ENCODE measurements at places on chromosomes 3 and 15.

GRCh38 chr3:156291272-156292123, 171.1 kb downstream of the KCNAB1 start:
- peak; percentile 85 for DNase-seq

- DNase-seq: no peak
Measured at GRCh38 chr15:88994286-88994685, 81.1 kb upstream of the MFGE8 start.

- DNase-seq: no peak
Measured at GRCh38 chr3:27290760-27291159, 78.4 kb downstream of the NEK10 start.

GRCh38 chr3:158763421-158763820, 31.2 kb upstream of the RARRES1 start:
- DNase-seq: no peak

DNA sequence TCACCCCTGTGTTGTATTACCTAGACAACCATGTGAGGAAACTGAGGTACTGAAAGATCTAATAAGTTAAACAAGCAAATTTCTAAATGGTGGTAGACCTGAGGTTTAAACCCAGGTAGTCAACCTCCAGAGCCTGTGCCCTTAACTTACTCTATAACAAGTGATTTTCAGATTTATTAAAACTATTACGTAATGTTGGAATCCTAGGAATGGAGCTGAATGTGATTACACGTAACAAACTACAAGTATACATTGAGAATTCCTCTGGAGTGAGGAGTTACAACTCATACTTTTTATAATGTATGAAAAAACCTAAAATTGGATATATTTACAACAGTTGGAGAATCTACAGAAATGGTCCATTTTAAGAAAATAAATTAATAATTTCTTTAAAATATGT, 18.0 kb downstream of the FAM98B start:
- no peak for DNase-seq

GRCh38 chr3:14452740-14453710, 50.6 kb downstream of the SLC6A6 start:
- no peak for DNase-seq

- DNase-seq: peak; percentile 74
Measured at GRCh38 chr3:105362021-105362665, 4.6 kb upstream of the ALCAM start.

DNA sequence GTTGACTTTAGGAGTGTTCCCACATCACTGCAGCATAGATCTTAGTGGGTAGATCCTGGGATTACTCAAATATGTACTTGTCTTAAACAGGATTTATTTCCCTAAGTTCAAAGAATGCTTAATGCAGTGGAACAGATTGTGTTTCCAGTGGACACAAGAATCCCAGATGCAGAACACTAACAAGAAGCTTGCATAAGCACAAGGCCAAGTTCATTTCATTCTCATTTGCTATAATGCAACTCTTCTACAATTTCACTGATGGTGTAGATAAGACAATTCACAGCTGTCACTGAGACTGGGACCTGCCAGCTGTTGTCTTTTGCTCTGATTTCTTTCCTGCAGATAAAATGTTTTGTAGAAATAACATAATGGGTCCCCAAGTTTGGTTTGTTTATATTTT, 225.6 kb downstream of the NFKBIZ start:
- no peak for DNase-seq

GRCh38 chr15:38411902-38412301, 42.0 kb upstream of the FAM98B start:
- DNase-seq: no peak

DNA sequence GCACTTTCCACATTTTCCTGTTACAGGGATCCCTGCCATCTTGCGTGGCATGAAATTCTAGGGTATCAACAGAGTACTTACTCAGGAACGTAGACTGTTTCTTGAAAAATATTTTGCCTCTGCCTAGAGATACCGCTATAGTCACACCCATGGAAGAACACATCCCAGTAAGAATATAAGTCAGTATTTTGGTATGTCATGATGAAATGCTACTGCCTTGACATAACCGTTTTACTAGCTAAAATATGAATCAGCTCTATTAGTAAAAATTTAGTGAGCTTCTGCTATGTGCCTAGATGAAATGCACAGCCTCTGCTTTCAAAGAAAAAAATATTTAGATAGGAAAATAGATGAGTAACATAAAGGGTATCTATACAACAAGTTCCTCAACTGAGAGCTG, 276.4 kb downstream of the TBC1D5 start:
- DNase-seq: no peak

GRCh38 chr3:40617084-40617483, 92.3 kb downstream of the ZNF621 start:
- DNase-seq: no peak

DNA sequence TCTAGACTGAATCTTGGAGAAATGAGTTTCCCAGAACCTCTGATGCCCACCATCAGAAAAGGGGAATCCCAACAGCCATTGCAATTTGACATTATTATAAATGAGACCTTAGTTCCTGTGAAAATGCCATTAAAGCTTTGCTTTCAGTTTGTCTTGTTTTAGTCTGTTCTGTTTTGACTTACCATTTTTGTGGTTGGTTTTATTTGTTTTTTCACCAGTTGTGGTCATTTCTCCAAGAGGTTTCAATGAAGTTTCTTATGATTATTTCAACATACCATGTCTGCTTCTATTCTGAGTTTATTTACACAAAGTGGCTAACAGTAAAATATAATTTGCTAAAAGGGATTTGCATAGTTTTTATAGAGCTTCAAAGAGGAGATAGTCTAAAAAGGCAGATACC, 175.0 kb upstream of the MCTP2 start:
- no peak for DNase-seq

DNA sequence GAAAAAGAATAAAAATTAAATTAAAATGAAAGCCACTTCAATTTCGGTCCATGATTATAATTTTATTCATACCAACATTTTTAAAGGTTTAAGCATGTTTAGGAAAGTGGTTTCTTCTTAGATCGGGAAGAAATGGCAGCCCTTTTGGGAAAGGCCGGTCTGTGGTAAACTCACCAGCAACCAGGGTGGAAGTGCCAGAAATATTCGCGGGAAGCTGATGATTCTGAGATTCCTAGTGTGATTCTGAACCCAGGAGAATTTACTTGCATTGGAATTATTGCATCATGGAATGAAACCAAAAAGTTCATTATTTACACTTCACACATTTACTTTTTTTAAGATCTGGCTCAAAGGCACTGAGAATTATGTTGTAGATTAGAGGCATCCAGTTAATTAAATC, 97.2 kb upstream of the CCNL1 start:
- no peak for DNase-seq

DNA sequence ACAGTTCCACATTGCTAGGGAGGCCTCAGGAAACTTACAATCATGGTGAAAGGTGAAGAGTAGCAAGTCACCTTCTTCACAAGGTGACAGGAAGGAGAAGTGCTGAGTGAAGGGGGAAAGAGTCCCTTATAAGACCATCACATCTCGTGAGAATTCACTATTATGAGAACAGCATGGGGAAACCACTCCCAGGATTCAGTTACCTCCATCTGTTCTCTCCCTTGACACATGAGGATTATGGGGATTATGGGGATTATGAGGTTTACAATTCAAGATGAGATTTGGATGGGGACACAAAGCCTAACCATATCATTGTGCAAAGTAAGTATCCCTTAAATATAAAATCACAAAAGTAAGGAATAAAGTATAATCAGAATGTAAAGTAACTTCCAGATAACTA, 375.9 kb upstream of the NAALADL2 start:
- DNase-seq: no peak

DNA sequence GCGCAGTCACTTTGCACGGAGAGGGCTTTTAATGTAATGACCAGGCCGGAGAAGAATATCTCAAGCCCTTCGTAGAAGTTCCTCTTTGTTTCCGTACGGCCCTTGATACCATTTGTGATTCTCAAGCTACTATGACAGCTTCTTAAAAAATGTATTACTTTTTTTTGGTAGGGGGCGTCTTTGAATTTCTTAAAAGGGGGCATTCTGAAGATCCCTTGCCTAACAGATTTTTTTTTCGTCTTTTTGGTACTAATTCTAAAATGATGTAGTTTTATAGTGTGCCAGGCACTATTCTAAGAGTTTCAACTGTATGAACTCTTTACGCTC, 614.0 kb downstream of the MCTP2 start:
- DNase-seq: no peak

DNA sequence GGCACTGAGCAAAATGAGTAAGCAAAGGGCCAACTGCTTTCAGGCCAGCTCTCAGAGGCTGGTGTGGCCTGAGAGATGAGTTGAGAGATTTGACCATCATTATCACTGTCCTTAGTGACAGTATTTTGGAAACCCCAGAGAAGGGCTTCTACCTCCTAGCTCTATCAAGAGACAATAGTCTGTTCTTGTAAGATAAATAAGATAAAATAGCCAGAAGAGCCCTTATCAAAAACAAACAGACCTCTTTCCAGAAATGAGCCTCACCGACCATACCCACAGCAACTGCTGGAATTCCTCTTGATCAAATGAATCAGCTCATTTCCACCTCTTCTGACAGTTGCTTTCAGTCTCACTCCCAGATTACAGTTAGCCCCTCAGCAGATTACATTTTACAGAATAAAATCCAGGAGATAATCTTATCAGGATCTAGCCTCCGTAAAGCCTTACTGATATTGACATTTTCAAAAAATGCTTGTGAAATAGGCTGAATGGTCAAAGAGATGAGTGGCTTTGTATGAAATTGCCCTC, 4.5 kb downstream of the HDC start:
- no peak for DNase-seq

DNA sequence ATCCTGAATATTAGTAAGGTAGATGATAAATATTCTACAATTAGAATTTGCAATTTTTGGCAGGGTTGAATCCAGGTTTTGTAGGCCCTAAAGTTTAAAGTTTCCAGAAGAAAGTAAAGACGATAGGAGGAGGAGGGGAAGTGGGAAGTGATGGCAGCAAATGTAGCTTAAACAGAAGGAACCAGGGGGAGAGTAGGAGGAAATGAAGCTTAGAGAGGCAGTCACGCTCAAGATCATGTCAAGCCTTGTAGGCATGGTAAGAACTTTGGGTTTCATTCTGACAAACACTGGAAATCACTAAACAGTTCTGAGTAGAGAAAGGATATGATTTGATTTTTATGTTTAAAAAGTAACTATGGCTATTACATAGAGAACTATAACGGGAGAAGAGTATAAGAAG, 63.9 kb downstream of the NR2E3 start:
- no peak for DNase-seq

- no peak for DNase-seq
Measured at GRCh38 chr3:81913886-81914663, 152.6 kb upstream of the GBE1 start.

DNA sequence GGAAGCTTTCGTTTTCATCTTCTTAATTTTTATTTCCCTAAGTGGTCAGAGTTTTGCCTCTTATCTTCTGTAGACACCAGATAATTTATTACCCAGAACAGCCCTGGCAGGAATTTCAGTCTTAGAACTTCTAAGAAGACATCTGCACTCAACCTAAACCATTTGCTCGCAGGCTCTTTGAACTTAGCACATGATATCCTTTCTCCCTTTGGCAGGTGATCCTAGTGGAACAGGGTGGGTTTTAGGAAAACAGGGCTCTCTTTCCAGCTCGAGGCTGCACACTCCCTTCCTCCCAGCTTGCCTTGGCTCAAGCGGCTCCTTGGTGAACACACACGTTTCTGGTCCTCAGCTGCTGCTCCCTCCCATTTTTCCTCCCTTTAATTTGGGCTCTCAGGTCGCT, 116.5 kb downstream of the THSD4 start:
- no peak for DNase-seq

GRCh38 chr3:155370764-155371503, 77.5 kb upstream of the STRIT1 start:
- no peak for DNase-seq

DNA sequence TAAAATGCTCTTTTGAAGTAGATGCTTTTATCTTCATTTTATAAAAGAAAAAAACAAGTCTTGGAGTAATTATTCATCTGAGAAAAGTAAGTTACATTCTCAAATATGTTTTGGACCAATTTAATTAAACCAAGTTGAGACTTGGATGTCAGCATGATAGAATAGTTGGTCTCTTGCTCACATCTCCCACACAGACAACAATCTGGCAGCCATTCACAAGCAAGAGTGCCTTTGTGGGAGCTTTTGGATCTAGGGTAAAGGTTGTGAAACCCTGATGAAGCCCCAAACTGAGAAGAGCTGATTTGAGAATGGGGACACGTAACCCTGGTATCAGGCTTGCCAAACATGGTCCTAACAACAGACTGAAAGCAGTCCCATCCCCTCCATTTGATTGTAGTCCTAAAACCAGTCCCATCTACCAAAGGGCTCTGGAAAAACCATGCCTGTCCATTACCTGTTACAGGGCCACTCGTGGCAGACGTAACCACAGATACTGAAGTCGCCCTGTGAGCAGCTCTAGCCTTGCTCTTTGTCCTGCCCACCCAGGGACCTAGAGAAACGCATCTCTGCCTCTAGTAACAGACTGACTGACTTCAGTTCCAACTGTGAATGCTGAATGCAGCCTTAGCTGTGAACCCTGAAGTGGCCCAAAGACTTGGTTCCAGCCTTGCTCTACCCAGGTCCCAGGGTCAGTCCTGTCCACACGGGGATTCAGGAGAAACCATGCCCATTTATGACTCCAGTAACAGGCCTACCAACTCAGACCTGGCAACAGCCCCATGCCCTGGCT, 145.5 kb upstream of the SYNPR start:
- DNase-seq: no peak

DNA sequence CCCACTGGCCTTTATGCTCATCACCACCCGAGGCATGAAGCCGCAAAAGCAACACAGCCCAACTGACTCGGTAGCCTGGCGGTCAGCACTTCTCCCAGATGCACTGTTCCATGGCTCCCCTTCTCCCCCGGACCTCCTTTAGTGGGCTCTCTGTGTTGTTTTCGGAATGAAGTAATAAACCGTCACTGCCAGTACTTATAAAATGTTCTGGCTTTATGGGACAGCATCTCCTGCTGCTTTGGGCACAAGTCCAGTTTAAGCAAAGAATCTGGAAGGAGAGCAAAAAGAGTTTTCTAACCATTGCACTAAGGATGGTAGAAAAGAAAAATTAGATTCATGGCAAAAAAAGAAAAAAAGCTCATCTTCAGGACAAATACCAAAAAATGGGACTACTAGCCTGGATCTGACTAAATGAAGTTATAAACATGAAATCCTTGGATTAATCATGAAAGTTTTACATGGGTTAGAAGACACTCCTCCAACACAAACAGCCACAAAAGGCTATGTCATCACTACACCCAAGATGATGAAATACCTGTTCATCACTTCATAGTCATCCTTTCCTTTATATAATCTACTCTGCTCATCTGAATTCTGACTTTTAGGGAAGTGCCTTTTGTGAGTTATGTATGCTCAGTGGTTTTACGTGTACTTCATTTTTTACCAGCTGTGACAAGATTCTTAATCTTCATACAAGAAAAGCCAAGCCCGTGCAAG, 89.5 kb upstream of the UBE2E2 start:
- peak; percentile 88 for DNase-seq

DNA sequence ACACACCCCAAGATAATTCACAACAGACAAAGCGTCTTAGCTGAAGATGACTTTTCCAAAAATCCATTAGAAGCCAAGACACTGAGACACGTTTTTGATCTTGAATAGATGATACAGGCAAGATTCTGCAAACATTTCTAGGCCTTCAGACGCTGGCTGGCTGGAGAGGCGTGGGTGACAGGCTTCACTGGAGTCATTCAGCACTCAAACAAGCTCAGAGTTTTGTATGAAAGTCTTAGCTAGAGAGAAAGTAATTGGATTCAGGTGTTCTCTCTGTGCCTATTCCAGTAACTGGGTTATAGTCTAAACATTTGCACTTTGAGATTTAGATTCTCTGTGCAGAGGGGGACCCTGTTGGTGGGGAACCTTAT, 147.7 kb upstream of the BHLHE40 start:
- DNase-seq: no peak

GRCh38 chr3:111882194-111882593, 23.1 kb downstream of the PHLDB2 start:
- DNase-seq: no peak

- DNase-seq: peak; percentile 50
Measured at GRCh38 chr15:90087454-90088154, 14.7 kb downstream of the IDH2 start.

All from suppressor macrophage treated with lipopolysaccharide for 1 hour (primary cell).